ENCODE measurements at places on chromosomes 3 and 15. TPM values are rescaled to one million over a fixed set of nuclear protein-coding genes. Genes with fewer than 3 reads are reported as not detected.

DNA sequence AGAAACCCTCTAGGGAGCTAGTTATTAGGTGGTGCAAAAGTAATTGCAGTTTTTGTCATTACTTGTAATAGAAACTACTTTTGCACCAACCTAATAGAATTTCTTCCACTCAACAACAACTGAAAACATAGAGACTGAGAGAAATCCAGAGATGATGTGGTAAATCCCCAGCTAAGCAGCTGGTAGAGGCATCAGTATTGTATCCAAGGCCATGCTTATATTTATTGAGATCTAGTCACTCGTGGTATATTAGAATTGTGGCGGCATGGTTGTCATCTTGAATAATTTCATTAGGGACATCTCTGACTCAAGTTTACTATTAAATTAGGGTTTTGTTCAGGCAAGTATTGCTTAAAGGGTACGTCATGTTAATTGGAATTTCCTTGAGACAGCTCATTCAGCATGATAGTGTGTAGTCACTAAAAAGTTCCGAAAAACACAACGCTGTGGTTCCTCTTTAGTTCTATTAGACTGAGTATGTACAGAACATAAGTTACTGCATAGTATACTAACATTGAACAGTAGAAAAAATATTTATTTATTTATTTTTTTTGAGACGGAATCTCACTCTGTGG, 35.3 kb downstream of the PAK2 start:
- H3K4me3 ChIP-seq = no peak overlapping the region
- H3K27ac ChIP-seq = peak overlapping the region; percentile 59
- no peaks in the 10 kb centered on the region for H3K27me3 ChIP-seq
- no peak for DNase-seq
- peaks cover 21% of the 10 kb centered on the region for H3K36me3 ChIP-seq
- H3K4me1 ChIP-seq = peaks cover 69% of the 10 kb centered on the region

- no peak for DNase-seq
- H3K4me3 ChIP-seq = no peak overlapping the region
- H3K36me3 ChIP-seq = no peaks in the 10 kb centered on the region
These were observed 81.5 kb downstream of the DIPK2A start for GRCh38 chr3:144053121-144053520.

DNA sequence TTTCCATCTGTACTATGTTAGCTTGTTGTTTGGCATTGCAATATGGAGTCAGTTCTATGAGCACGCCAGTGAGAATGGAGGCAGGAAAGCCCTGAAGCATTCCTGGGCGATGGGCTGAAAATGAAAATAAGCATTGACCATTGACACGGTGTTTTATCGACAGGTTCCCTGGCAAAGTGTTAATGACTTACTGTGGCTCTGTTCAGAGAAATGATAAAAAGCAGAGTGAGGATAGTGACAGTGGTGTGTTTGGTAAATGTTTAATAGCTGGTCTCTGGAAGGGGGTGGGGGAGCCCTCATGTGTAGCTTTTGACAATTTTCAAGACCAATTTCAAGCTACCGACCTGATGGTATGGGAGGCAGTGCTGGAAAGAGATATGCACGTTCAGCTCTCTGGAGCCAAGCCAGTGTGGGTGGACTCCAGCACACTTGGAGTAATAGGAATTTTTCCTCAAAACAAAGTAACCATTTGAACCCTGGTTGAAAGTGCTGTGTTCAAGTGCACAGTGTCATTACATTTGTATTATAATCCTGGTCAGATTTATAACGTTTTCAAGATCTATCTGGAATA, 341.7 kb upstream of the ROBO2 start:
- H3K4me3 ChIP-seq = no peak overlapping the region
- DNase-seq = no peak
- no peaks in the 10 kb centered on the region for H3K27me3 ChIP-seq
- no peaks in the 10 kb centered on the region for H3K36me3 ChIP-seq

IREB2 gene
- 50.8 TPM for total RNA-seq

TMEM207 gene
- total RNA-seq = not detected
